ENCODE measurements at places on chromosomes 2 and 18. TPM values are rescaled to one million over a fixed set of nuclear protein-coding genes. Genes with fewer than 3 reads are reported as not detected.
A peak's percentile ranks its signal among the peaks of the same experiment; 100 is the strongest.

The C2orf15 gene
- polyA plus RNA-seq: 12.5 TPM

The REG3G gene
- not detected for polyA plus RNA-seq

The RNF152 gene
- 9.2 TPM for polyA plus RNA-seq

The TMEFF2 gene
- polyA plus RNA-seq: 20.9 TPM

DNA sequence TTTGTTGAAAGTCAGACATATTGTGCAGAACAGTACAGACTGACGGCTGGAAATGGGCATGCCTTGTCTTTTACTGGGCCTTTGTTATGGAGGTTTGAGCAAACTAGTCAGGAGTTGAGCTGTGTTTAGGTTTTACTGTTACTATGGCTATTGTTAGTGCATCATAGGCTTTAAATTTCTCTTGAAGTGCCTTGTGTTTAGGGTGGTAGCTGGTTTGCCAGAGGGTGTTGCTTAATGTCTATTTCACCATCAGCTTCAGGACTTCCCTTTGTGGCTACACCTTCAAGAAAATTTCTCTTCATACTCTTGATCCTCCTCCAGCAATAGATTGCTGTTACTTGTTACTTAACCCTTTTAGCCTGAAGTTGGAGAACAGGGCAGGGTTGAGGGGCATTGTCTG is 104.6 kb downstream of the CAPN13 start:
- no peak for DNase-seq

GRCh38 chr2:210667711-210668110 is 111.3 kb downstream of the CPS1 start:
- no peak for DNase-seq

DNA sequence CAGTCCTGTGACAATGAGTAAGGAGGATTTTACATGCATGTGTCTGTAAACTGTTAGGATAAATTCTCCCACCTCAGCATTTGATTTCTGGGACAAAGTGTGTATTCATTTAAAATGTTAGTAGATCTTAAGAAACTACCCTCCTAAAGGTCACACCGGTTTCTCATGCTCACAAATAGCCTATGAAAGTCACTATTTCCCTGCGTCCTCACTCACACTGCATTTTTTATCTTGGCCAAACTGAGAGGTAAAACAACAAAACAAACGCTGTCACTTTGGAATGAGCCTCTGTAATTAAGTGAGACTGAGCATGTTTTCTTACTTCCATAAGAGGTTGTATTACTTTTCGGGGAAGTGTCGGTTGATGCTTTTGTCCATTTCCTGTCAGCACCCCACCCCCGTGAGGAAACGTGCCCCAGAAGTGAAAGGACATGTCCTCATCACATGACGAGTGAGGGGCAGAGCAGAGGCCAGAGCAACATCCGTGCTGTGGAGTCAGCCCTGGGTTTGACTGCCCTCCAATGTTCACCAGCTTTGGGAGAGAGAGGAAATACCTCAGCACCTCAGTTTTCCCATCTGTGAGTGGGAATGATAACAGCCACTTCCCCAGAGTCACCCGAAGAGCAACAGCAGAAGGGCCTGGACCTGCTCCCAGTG is 3.1 kb downstream of the GYPC start:
- DNase-seq: no peak

DNA sequence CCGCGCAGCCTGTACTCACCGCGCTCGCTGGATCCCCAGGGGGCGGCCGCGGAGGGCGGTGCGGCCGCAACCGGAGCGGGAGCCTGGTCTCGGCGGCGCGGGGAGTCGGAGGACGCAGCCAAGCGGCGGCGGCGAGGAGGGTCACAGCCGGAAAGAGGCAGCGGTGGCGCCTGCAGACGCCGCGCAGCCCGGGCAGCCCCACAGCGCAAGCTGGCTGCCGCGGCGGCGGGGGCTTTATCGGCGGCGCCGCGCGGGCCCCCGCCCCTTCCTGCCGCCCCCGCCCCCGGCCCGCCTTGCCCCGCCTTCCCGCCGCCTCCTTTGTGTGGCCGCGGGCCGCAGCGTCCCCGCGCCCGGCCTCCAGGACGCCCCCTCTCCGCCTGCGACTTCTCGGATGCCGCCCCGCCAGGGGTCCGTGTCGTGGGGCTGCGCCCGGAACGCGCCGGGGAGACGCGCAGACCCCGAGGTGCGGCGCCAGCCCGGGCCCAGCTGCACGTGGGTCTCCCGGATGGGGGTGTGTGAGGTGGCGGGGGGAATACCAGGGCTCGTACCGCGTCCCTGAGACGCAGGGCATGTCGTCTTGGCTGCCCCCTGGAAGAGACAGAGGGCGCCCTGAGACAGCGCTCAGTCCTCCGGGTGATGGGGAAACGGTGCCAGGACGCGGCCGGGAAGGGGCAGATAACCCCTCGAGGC is at the start of gene SERPINE2:
TSS of gene SERPINE2 (minus strand) at position 207 of the 690 bp plus-strand sequence. CDS start 37,386 bp downstream, outside the sequence.
- peak; percentile 54 for DNase-seq

GRCh38 chr2:15251753-15252152 is 309.4 kb downstream of the NBAS start:
- no peak for DNase-seq

GRCh38 chr2:235990344-235990743 is 177.8 kb downstream of the GBX2 start:
- no peak for DNase-seq

GRCh38 chr2:145068509-145068908 is 548.6 kb upstream of the ZEB2 start:
- DNase-seq: no peak

GRCh38 chr2:3960106-3960505 is 256.7 kb downstream of the DCDC2C start:
- DNase-seq: no peak

DNA sequence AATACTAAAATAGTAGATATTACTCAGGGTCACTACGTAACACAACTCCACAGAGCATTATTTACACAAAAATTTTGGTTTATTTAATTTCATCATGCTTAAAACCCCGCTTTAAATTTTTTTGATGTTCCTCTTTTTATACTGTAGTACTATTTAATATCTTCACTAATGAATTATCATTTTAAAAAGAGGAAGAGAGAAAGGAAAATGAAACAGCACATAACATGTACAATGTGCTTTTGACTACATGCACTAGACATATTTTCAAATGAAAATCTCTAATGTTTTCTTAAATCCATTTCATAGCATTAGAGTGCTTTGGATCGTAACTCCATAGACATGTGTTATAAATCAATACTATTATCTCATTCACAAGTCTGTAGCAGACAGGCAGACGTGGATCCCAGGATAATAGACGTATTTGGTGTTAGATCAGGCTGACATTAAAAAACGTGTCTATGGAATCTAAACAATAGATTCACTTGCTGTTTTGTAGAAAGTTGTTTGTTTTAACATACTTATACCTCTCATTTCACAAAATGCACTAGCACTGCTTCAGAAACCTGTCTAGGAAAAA is 897.0 kb downstream of the CPS1 start:
- no peak for DNase-seq

- no peak for DNase-seq
Measured at GRCh38 chr2:52510432-52510831, 1257.2 kb upstream of the CHAC2 start.

GRCh38 chr2:98829581-98830270 is 98.8 kb upstream of the MGAT4A start:
- no peak for DNase-seq

- DNase-seq: no peak
Measured at GRCh38 chr2:178804791-178805190, 2.4 kb downstream of the TTN start.

GRCh38 chr2:227461811-227462461 is 10.0 kb upstream of the AGFG1 start:
- no peak for DNase-seq

Measured in right renal cortex interstitium (tissue), 3 donors.